Hippocampal formation (tissue), 2 donors: ENCODE measurements at places on chromosomes 16 and 17.

- DNase-seq: no peak
Observed at GRCh38 chr17:81885869-81886548, 5.4 kb downstream of the ALYREF start.

GRCh38 chr17:17353625-17354484 lies 50.7 kb downstream of the NT5M start:
- DNase-seq: no peak

GRCh38 chr17:36935671-36936454 lies 1.4 kb upstream of the LHX1 start:
- DNase-seq: no peak

GRCh38 chr17:17119106-17119505 lies 76.8 kb downstream of the MPRIP start:
- DNase-seq: no peak

GRCh38 chr17:64657610-64658125 lies 4.4 kb downstream of the SMURF2 start:
- DNase-seq: no peak

- no peak for DNase-seq
Observed at GRCh38 chr16:78325468-78326352, 226.3 kb downstream of the WWOX start.

DNA sequence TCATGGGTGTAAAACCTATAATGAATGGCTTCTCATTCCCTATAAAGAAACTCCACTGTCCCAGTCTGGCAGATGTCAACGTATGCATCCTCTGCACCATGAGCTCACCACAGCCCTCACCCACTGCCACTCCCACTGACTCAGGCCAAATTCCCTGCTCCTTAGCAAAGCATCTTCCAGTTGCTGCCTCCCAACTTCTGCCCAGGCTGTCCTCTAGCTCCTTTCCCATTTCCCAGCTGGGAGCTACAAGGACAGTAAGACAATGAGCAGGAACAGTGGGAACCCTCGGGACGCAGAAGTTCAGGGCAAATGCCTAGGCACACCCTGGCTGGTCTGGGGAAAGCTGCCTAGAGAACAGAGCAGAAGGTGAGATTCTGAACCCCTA lies 9.1 kb upstream of the THAP11 start:
- no peak for DNase-seq

GRCh38 chr17:77887464-77888241 lies 70.8 kb upstream of the TNRC6C start:
- peak; percentile 53 for DNase-seq

DNA sequence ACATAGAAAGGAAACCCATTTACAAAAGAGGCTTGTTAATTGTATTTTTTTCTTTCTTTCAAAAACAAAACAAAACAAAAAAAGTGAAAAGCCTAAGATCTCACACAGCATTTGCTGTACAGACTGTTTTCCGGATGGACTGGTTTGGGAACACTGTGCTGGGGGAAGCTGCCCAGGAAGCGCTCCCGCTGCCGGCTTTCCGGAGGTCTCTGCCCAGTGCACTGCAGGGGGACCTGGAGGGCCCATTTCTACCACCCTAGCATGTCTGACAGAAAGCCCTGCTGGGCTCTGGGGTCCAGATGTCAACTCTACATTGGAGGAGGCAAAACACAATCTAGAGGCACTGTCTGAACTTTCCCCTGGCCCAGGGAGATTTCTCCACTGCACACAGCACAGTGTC lies 26.3 kb upstream of the CLEC18B start:
- no peak for DNase-seq

GRCh38 chr16:29848420-29849297 lies 14.4 kb downstream of the CDIPT start:
- no peak for DNase-seq

DNA sequence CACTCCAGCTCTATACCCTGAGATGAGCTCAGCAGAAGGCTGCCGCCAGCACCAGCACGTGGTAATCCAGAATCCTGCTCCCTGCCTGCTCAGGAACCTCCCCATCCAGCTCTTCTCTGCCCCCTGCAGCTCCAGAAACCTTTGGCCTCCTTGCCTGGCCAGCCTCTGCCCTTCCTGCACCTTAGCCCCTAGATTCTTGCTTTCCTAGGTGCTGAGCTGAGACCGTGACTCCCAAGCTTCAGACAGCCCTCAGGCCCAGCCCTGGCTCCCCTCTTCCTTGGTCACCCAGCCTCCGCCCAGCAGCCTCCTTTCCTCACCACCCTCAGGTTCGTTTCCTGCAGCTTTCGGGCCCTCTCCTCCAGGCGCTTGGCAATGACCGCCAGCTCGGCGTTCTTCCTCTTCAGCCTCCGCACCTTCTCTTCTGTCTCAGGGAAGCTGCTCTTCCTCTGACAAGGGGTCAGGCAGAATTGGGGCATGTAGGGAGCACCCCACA lies 2.6 kb downstream of the TSPOAP1 start:
- no peak for DNase-seq

DNA sequence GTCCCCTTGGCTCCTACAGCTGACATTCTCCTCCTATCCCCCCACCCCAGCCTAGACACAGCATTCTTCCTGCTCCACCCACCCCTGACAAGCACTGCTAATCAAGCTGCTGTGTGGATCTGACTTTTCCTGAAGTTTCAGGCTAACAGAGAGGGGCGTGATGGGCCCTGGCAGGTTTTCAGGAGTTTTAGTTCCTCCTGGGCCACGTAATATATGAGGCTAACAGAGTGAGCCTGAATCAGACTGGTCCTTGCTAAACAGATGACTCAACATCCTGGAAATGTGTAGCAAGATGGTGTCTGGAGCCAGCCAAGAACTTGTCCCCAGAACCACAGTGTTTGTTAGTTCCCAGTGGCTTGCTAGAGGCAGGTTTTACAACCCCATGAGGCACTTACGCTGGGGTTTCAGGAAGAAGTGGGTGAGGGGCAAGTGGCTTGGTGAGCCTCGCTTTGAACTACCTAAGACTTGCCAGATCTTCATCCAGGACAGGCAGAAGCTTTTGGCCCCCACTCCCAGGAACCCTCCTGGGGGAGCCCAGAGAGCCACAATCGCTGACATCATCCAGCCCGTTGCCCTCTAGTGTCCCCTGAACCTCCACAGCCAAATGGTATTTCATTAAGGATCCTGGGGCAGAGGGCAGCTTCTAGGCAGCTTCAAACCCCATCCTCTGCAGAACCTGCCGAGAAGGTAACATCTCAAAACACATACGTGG lies 15.9 kb downstream of the TMEM92 start:
- DNase-seq: peak; percentile 41

DNA sequence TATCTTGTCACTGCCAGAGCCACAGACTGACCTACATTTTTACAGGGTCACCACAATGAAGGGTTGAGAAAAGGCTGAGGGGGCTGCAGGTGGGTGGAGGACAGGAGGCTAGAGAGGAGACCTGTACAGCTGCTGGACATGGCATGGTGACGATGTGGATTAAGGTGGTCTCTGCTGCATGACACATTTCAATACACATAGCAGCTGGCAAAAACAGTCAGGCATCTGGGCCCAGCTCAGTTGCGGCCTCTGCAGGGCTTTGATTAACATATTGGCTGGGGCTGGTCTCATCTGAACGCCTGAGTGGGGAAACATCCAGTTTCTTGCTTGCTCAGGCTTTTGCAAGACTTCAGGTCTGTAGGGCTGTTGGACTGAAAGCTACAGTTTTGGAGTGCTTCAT lies 265.4 kb upstream of the FOXF1 start:
- no peak for DNase-seq

GRCh38 chr16:84544031-84544773 lies 39.7 kb upstream of the MEAK7 start:
- no peak for DNase-seq

- peak; percentile 20 for DNase-seq
Observed at GRCh38 chr16:24255456-24256371, at the start of gene CACNG3. Gene CACNG3, plus strand, starts transcription at chr16:24256335. Its CDS starts 420 bp downstream, at chr16:24256755.

DNA sequence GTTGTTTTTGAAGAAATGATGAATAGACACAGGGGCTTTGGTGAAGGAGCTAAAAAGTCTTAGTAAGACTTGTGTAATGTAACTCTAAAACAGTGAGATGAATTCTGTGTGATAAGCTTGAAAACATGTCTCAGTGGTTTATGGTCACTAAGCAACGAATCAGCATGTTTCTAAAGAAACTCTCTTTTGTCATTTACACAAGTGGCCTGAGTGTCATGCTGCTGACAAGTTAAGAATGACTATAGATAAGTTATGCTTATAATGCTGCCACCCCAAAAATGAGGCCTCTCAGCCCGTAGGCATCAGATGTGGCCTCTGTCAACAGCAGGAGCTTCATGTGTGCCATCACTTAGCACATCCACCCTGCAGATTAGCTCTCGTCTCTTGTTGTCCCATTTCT lies 8.7 kb downstream of the COX10 start:
- no peak for DNase-seq

DNA sequence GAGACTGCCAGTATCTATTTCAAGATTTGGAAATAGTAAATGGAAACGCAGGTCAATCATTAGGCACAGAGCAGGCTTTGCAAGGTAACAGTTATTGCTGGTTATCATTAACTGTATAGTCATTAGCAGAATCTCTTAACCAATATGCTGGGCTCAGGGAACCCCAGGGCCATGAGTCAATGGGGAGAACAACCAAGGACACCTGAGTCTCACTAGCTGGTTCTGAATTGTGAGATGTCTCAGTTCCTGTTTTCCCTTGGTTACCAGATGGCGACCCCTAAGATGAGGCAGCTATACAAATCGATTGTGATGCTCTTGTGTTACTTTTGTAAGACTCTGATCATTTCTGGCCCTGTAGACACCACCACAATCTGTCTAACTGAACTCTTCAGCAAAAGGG lies 385.3 kb downstream of the HAPSTR1 start:
- DNase-seq: no peak

DNA sequence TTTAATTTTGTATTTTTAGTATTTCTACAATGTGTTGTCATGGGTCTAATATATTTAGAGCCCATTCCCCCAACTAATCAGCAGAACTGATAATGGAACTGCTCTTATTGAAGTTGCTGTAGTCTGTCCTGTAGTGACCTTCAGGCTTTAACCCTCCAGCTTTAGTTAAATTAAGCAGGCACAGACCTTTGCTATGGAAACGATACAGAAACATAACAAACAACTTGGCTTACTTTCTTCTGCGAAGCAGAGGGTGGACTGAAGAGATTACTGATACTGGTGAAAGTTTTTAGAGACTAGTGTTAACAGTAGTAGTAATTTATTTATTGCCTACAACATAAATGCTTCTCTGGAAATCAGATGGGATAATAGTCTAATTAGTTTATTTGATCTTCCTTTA lies 61.4 kb downstream of the NFATC3 start:
- no peak for DNase-seq
